Stimulated activated CD8-positive, alpha-beta memory T cell treated with anti-CD3 and anti-CD28 coated beads, Interleukin-4, amount 100 ng/mL, for 1 hour (primary cell): ENCODE measurements at places on chromosomes 1 and 21.

- DNase-seq, result no peak
These were observed 57.8 kb downstream of the LPAR3 start for GRCh38 chr1:84835169-84835568.

DNA sequence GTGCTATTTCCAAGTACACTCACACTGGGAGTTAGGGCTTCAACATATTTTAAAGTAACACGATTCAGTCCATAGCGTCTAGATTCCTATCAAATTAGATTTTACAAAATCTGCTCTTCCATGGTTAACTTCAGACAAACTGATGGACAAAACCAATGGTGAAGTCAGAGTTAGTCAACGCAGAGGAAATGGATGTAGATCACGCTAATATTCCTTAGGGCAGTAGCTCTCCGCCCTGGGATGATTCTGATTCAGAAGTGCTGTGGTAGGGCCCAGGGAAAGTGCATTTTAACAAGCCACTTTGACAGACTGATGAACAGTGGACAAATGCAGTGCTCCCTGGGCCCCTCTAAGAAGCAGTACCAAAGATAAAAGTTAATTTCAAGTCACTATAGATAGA is 83.2 kb downstream of the HIVEP3 start:
- DNase-seq, result no peak

GRCh38 chr1:219294251-219294650 is 120.6 kb downstream of the LYPLAL1 start:
- no peak for DNase-seq

- DNase-seq, result no peak
These were observed 737.8 kb upstream of the CXADR start for GRCh38 chr21:16775076-16775475.

- DNase-seq, result no peak
These were observed 213.6 kb downstream of the CENPF start for GRCh38 chr1:214816603-214817002.

DNA sequence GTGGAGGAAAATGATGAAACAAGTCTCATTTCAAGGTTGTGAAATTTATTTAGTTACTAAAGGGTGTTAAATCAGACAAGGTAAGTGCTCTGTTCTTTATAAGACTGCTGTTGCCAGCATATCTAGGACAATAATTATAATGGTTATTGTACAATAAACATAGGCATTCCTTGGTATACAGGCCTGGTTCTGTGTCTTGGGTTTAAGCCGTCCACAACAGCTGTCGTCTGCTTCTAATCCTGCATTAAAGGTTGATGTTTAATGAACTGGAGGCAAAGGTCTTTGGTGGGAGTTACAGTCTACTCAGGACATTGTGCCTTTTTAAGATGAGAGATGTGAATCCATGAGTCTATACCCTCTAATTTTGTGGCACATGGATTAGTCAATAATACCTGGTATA is 23.4 kb upstream of the FMO4 start:
- DNase-seq, result no peak

GRCh38 chr1:71766748-71767147 is 515.6 kb downstream of the NEGR1 start:
- no peak for DNase-seq

GRCh38 chr1:156832434-156832833 is 15.8 kb upstream of the SH2D2A start:
- no peak for DNase-seq

- peak; percentile 91 for DNase-seq
These were observed 61.3 kb downstream of the FAAP20 start for GRCh38 chr1:2133039-2133878.

DNA sequence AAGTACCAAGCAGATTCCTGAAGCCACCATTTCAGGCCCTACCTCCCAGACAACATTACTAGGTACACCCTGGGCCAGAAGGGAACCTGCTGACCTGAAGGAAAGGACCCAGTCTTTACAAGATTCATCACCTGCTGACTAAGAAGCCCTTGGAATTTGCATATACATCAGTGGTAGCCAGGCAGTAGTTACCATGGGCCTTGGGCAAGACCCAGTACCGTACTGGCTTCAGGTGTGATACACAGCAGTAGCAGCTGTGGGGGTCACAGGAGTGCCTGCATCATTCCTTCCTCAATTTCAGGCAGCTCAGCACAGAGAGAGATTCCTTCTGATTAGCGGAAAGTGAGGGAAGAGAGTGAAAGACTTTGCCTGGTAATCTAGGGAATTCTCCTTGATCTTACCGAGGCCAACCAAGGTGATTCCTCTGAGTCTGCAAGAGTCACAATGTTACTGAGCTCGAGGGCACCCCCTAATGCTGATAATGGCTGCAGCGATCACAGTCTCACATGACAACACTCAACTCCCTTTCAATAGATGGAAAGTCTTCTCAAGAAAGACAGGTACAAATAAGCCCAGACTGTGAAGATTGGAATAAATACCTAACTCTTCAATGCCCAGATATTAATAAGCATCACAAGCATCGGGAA is 22.0 kb upstream of the UHMK1 start:
- DNase-seq, result no peak

DNA sequence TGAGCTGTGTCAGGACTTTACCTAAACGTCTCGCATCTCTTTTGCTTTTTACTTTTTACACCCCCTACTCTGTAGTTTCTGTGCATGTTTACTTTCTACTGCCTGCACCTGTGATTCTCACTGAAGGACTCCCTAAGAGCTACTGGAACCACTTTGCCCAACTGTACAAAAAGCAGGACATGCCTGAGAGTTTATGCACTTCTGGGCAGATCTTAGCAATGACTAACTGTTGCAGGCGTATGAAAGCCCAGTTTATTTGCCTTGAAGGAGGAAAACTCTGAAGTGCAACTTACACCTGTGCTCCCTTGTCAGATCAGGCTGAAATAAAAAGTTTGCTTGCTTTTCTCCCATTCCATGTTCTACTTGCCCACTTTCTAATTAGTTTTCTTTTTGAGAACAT is 467.0 kb upstream of the USP24 start:
- DNase-seq, result no peak

GRCh38 chr21:41499920-41500319 is 8.0 kb downstream of the TMPRSS2 start:
- no peak for DNase-seq

DNA sequence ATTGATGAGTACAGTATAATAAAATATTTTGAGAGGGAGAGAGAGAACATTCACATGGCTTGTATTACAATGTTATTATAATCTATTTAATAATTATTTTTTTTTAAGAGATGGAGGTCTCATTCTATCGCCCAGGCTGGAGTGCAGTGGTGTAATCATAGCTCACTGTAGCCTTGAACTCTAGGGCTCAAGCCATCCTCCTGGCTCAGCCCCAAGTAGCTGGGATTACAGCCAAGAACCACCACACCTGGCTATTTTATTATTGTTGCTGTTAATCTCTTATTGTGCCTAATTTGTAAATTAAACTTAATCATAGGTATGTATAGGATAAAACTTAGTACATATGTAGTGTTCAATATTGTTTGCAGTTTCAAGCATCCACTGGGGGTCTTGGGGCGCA is 57.8 kb downstream of the HS2ST1 start:
- DNase-seq, result no peak

DNA sequence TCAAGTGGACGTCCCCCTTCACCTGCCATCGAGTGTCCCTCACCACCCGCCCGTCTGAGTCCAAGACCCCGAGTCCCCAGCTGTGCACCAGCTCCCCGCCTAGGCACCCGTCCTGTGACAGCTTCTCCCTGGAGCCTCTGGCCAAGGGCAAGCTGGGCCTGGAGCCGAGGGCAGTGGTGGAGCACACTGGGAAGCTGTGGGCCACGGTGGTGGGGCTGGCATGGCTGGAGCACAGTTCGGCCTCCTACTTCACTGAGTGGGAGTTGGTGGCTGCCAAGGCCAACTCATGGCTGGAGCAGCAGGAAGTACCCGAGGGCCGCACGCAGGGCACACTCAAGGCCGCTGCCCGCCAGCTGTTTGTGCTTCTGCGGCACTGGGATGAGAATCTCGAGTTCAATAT is 63.2 kb downstream of the VWA5B1 start:
- DNase-seq, result no peak

DNA sequence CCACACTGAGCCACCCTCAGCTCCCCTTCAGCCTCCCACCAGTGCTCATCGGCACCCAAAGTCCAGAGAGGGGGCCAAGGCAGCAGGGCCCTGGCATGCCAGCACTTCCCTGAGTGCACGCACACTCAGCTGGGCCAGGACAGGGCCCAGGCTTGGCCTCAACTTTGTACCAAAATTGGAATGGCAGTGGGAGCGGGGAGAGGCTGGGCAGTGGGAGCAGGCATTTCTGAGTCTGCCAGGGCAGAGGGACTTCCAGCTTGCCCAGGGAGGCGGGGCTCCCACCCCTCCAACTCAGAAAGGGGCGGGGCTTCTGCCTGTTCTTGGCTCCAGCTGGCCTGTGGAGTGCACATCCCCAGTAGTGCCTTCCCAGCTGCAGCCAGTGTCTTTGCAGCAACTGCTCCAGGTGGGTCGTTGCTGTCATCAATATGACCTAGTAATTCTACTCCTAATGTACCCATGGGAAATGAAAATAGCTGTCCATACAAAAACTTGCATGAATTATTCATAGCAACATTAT is 10.3 kb upstream of the SNX7 start:
- DNase-seq, result no peak

DNA sequence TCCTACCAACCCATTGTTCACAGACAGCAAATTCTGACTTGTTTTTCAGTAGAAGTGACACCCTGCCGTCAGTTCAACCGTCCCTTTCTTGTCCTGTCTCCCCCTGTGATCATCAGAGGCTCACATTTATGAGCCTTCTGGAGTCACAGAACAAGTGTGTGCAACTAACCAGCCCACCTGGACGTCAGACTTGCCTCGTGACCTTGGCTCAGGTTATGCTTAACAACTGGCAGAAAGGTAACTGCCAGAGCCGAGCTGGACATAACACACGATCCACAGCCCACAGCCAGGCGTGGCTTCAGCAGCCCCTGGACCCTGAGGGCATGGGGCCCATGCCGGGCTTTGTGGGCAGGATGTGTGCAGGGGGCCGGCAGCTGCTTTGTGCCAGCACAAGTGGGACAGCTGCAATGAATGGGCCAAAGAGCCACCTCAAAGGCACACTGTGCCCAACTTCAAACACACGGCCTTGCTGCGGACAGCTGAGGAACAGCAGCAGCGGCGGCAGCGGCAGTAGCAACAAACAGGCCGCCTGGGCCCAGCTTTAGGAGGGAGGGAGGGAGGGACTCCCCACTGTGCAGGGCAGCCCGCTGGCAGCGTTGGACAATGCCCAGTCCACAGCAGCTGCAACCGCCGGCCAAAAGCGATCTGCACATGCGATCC is 103.9 kb downstream of the ZBTB18 start:
- no peak for DNase-seq

DNA sequence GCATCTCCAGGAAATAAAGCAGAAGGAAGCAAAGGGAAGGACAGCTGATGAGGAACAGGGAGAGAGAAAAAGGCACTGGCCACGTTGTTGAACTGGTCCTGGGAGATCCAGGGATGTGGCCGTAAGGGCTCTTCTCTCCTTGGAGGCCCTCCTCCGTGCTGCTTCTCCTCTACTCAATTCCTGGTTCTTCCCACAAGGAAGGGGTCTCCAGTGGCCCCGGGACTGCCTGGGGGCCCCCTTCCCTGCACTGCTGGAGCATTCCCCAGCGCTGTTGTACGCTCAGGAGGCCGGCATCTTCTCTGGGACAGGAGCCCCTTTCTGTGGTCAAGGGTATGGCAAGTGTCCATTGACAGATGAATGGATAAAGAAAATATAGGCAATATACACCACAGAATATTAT is 88.5 kb upstream of the TLR5 start:
- DNase-seq, result no peak

DNA sequence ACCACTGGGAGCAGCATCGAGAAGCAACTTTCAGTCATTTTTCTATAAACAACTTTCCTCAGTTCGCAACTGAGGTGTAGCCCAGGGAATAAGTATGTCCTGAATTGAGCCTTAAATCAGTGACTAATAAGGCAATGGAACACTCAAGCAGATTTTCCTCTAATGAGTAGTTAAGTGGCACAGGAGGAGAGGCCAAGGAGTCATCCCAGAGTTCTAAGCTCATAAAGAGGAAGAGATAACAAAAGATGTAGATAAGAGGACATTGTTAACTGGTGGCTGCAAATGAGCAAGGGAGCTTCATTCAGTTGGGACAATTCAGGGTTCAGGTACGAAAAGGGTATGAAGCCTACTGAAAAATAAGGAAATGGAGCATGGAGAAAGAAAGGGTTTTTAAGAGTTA is 64.5 kb downstream of the LRRC40 start:
- no peak for DNase-seq

DNA sequence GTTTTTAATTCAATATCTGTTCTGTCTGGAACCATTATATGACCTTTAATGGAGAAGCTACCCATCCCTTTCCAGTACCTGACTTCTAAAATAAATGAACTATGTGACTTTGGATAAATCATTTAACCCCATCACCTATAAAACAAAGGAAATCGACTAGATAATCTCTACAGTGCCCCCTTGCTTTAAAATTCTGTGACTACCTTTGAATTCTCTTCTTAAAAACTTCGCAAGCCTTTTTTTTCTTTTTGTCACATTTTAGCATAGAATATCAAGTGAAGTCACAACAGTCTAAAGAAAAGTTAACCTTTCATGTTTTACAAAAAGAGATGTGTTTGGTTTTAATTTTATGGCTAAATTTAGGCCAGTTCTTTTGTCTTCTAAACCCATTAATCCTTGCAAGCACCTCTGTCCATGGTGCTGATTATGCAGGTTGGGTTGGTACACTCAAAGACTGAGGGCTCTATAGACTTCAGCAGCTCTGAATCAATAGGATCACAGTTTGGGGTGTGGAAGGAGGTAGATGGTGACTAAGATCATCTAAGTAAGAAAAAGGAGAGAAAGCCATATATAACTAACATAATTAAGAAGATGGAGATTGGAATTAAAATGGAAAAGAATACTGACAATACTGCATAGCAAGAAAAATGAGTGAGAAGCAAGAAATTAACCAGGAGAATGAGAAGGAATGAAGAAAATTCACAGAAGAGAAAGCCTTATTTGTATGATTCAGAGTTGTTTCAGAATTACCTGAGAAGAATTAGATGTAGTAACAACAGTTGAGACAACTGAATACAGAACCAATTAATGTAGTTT is 59.2 kb downstream of the TBX15 start:
- DNase-seq, result no peak

DNA sequence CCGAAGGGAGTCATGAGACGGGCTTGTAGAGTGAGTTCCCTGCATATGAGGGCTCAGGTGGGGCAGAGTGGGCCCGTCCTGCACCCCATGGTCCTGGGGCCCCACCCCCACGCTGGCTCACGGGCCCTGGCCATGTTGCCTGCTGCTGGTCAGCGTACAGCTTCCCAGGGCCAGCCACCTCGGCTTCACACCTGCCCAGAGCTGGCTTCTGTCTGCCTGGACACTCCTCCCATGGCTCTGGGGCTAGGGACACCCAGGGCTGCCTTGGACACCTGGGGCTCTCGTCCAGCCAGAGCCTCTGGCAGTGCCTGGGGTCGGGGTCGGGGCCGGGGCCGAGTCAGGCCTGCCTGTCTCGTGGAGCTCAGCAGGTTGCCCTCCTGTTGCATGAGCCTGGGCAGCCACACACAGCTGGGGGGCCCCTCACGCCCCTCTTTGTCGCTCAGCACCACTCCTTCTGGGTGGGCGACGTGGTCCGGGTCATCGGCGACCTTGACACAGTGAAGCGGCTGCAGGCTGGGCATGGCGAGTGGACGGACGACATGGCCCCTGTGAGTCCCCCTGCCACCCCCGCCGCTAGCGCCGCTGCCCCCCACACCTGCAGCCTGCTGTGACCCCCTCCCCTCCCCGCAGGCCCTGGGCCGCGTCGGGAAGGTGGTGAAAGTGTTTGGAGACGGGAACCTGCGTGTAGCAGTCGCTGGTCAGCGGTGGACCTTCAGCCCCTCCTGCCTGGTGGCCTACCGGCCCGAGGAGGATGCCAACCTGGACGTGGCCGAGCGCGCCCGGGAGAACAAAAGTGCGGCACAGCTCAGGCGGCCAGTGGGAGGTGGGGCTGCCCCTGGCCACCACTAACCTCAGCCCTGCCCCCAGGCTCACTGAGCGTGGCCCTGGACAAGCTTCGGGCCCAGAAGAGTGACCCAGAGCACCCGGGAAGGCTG is 5.5 kb upstream of the MMP23B start:
- DNase-seq, result no peak
